A172 (cell line): ENCODE measurements at places on chromosomes 6 and 20. TPM values are rescaled to one million over a fixed set of nuclear protein-coding genes. Genes with fewer than 3 reads are reported as not detected.

Gene WFDC2
- total RNA-seq: not detected in 2 replicates

DNA sequence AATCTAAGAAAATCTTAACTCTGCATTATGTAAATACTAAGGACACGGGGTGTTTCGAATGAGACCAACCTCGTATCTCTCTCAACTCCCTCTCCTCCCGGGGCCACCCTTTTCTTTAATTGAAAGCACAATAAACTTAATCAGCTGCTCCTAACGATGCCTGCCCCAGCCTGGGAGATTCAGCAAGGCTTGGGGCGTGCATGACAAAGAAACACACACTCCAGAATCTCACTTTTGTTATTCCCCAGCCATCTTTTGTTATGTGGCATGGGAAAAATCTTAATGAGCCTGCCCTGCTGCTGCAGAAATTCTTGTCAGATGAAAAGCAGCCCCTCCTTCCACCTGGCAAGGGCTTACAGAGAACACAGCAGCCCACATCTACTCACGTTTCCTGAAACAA lies 117.4 kb downstream of the TTLL2 start:
- DNase-seq: no peak

- DNase-seq: no peak
Measured at GRCh38 chr6:69933239-69933638, 66.9 kb downstream of the COL19A1 start.

- peak; percentile 48 for DNase-seq
Measured at GRCh38 chr6:111805511-111806164, 67.6 kb downstream of the FYN start.

Gene CRISP3
- total RNA-seq: not detected in 2 replicates

DNA sequence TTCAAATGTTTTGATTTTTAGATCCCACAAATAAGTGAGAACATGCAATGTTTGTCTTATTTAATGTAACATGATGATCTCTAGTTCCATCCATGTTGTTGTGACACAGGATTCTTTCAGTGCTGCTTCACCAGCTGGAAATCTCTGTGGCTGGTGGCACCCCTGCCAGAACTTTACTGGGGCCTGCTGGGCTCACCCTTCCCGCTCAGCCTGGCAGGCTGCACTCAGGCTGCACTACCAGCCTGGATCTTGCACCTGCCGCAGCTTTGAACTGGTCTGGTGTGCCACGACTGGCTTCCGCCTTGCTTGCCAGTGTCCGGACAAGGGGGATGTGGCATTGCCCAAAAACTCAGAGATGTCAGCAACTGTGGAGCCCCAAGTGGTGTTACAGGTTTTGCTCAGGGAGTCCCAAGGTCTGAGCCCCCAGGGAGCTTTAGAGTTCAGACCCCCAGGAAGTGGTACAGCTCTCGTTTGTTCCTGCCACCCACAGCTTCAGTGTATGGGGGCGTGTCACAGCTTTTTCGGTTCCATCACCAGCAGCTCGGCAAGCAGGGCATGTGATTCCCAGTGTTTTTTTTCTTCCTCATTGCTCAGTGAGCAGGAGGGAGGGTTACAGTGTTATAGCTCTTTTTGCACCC lies 72.3 kb upstream of the SYNCRIP start:
- DNase-seq: no peak

DNA sequence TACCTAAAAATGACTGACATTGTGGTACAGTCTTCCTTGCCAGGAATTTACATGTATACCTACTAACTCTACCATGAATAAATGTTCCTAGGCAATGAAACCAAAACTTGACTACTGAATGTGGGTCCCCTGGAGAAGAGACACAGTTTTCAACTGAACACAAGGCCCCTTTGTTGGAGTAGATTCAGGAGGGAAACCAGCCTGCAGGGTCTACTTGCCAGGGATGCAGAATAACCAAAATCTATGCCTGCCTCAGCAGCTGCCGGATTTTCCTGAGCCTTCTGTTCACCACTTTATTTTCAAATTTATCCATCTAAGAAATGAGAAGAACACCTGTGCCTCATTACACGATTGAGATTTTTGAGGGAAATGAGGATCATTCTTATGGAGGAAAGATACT lies 211.9 kb downstream of the GRM1 start:
- DNase-seq: no peak

GRCh38 chr6:99151634-99152346 lies 197.7 kb downstream of the FAXC start:
- peak; percentile 13 for DNase-seq

- no peak for DNase-seq
Measured at GRCh38 chr6:107645740-107646139, 155.8 kb downstream of the SOBP start.

Gene WFDC8
- not detected in 2 replicates for total RNA-seq

DNA sequence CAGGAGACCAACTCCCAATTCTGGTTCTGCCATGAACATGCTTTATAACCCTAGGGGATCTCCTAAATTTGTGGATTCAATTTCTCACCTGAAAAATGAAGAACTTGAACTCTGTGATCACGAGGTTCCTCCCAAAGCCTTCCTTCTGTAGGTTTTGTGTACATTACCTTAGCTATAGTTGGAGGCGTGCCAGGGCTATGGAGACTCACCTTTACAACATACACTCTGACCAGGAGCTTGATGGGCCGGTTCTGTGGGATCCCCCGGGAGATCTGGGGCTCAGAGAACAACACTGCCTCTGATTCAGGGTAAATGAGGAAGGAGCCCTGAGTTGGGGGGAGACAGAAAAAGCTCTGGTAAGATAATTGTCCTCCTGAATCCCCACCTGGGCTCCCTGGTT lies 34.1 kb downstream of the ERGIC3 start:
- no peak for DNase-seq

DNA sequence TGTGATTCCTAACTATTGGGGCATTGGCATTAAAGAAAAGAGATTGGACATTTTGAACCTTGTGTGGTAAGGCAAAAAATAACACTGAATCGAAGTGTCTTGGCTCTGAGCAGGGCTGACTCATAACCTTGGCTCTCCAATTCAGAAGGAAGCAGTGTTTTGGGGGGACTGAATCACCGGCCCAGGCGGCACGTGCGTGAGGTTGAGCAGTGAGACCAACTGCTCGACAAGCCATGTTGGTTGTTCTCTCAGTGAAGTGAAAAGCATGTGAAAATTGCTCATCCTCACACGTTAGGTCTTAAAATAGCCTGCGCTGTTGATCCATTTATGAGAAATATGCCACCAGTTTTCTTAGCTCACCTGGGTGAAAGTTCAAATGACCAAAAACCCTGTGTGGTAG lies 137.8 kb upstream of the SPACA1 start:
- peak; percentile 72 for DNase-seq

Gene PREX1
- 8.1 and 12.2 TPM in 2 replicates for total RNA-seq

- no peak for DNase-seq
Measured at GRCh38 chr20:3093861-3094361, 9.4 kb upstream of the AVP start.

DNA sequence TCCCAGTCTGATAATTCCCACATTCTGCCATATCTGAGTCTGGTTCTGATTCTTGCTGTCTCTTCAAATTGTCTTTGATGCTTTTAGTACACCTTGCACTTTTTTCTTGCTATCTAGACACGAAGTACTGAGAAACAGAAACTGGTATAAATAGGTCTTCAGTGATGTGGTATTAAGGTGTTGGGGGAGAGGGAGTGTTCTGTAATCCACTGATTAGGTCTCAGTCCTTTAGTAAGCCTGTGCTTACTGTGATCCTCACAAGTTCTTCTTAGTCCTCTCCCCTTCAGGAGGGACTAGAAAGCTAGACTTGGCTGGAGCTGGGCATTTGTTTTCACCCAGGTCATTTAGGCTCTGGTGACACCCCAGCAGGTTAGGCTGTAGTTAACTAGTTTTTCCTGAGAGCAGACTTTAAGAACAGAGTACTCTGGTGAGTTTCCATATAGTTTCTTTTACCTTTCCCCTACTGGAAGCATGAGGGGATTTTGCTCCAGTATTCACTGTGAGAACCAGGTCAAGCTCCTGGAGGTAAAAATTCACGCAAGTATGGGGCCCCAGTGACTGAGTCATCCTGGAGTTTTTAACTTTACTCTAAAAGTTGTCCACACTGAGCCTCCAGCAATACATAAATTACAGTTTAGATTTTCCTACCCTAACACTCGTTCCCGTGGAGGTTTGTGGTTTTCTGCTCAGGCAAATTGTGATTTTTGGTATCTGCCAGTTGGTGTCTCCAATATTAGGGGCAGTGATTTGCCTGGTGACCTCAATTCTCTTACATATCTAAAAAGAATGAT lies 154.6 kb downstream of the CDKAL1 start:
- peak; percentile 21 for DNase-seq

DNA sequence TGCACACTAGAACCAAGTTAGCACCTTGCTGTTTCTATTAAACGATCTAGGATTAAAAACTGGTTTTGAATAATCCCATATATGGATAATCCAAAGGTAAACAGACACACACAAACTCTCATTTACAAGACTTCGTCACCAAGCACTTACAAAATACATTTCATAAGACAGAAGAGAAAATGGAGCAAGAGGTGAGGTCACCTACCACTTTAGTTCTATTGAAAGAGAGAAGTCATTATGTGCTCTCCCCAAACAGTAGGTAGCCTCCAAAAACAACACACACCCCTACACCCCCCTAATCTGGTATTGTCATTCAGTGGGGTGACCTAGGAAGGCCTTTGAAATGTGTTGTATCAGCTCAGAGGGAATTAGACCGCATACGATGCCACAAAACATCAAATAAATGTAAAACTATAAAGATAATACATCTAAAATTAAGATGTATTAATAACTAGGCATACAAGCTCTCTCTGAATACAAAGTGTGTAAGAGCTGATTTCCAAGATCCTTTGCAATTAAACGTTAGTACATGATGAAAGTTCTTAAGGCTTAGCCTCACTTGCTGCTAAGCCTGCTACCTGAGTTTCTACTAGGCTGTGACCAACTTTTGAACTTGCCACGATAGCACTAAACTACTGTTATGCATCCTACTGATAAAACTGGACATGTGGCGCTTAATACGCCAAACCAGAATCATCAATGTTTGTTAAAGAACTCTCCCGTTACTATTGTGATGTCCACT lies 1.6 kb downstream of the SRPK1 start:
- no peak for DNase-seq

Gene UNC5CL
- total RNA-seq: 0.62 TPM in 1 of 2 replicates, not detected in the other

DNA sequence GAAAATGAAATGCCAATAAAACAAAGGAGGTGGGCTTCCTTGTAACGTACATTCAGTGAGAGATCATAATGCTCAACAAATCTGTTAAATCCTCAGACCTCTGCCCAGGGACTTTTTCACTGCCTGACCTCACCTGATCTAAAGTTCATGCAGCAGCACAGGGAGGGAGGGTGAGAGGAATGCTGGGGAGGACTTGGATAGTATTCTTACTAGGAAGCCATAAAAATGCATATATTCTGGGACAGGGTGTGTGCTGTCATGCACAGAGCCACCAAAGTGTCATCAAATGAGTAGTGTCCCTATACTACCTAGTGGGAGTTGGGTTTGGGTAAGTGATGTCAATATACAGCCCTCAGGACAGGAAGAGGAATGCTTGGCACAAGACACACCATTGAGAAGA lies 32.6 kb downstream of the CLIC5 start:
- DNase-seq: no peak

Gene POM121L2
- total RNA-seq: not detected in 2 replicates

DNA sequence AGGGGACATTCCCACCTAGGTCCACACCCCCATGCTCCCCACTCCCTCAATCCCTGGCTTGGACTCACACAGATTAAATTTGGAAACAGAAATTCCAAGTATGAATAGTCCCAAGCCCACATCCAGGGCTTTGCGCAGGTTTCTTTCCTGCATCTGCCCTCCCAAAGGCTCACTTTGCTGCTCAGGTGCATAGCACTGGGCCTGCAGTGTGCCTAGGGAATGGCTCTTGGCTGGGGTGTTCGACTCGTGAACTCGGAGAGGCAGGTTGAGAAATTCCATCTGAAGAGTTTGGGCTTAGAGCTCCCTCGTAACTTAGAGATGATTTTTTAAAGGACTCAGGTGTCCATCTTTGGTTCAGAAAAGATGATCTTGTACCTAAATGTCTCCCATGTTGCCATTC lies 14.8 kb upstream of the SF3B5 start:
- DNase-seq: no peak
